Dorsolateral prefrontal cortex (tissue), 122 donors: ENCODE measurements at places on chromosomes 1 and 21. TPM values are rescaled to one million over a fixed set of nuclear protein-coding genes. Genes with fewer than 3 reads are reported as not detected.

The S100A2 gene
- not detected for total RNA-seq

The GSTM5 gene
- 4.4 TPM for total RNA-seq

The LINGO4 gene
- total RNA-seq, result not detected

- DNase-seq, result no peak
Measured at GRCh38 chr21:42696501-42697040, 43.1 kb downstream of the PDE9A start.

- DNase-seq, result no peak
Measured at GRCh38 chr1:243924588-243925349, 74.7 kb upstream of the AKT3 start.

GRCh38 chr1:110524311-110525248 is 5.6 kb upstream of the KCNA10 start:
- peak; percentile 76 for DNase-seq

- DNase-seq, result no peak
Measured at GRCh38 chr1:232968965-232969364, 18.6 kb downstream of the NTPCR start.

DNA sequence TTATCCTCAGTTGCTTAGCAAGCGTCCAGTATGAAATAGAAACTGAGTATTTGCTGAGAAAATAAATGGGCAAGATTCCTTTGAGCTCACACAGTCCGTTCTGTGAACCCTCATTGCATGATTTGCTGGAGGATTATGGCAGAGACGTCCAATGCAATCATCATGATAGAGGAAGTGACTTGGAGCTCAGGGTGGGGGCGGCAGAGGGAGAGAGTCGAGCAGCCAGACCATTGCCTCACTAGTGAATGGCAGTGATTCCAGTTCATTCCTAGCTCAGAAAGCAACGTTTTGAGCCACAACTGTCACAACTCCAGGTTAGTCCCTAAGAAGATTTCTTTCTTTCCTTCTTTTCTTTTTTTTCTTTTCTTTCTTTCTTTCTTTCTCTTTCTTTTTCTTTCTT is 27.5 kb upstream of the COL9A2 start:
- peak; percentile 35 for DNase-seq

- no peak for DNase-seq
Measured at GRCh38 chr1:23759277-23759676, 16.0 kb downstream of the ELOA start.

GRCh38 chr1:62726011-62726442 is 37.8 kb upstream of the DOCK7 start:
- DNase-seq, result no peak

GRCh38 chr1:232149287-232150201 is 480.4 kb downstream of the SIPA1L2 start:
- no peak for DNase-seq

DNA sequence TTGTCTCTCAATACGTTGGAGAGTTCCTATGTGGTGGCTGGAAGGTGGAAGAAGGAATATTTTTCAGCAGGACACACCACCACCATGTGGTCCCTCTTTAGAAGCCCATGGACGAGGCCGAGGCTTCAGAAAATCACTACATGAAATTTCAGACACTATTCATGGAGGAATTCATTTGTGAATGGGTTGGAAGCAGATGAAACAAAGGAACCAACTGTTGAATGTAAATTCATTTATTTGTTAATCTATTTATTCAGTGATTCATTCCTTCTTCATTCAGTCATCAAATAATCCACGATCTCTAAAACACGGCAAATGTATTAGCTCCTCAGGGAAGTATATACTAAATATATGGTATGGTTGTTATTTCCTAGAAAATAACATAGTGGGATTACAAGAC is 12.2 kb downstream of the SLC35F3 start:
- no peak for DNase-seq

- DNase-seq, result no peak
Measured at GRCh38 chr1:9859281-9860014, 35.7 kb upstream of the CLSTN1 start.

DNA sequence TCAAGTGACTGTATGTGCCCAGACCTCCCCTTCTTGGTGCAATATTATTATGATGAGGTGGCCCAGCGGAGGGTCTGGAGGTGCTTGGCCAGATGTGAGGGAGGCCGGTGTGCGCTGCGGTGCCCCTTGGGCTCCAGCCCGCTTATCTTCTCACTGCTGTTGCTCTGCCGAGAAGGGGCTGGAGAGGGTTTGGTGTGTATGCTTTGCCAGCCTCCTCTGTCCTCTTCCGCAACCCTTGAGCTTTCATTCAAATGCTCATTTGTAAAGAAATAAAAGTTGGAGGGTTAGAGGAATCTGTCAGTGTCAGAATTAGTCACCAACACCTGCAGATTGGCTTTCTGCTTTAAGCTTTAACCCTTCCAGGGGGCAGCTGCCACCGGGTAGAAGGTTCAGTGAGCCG is 19.7 kb downstream of the RNF220 start:
- DNase-seq, result no peak
